Activated T-helper 2 cell treated with anti-CD3 and anti-CD28 coated beads, Interferon-gamma antibody, Interleukin-2, Interleukin-4, amounts not matched to agents 10 μg/mL and 5 μg/mL and 100 μg/mL, durations not matched to agents 14 hours and 24 hours and 36 hours (primary cell): ENCODE measurements at places on chromosomes 1 and 21.

DNA sequence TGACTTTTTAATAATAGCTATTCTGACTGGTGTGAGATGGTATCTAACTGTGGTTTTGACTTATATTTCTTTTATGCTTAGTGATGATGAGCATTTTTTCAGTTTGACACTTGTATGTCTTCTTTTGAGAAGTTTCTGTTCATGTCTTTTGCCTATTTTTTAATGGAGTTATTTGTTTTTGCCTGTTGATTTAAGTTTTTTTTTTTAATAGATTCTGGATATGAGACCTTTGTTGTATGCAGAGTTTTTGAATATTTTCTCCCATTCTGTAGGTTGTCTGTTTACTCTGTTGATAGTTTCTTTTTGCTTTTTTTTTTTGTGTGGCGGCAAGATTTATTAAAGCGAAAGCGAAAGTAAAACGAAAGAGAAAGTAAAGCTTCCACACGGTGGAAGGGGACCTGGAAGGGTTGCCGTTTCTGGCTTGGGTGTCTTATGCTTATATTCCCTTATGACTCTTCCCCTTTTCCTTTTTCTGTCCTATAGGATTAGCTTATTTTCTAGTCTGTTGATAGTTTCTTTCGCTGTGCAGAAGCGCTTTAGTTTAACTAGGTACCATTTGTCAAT is 67.6 kb downstream of the TBX19 start:
- no peak for DNase-seq

DNA sequence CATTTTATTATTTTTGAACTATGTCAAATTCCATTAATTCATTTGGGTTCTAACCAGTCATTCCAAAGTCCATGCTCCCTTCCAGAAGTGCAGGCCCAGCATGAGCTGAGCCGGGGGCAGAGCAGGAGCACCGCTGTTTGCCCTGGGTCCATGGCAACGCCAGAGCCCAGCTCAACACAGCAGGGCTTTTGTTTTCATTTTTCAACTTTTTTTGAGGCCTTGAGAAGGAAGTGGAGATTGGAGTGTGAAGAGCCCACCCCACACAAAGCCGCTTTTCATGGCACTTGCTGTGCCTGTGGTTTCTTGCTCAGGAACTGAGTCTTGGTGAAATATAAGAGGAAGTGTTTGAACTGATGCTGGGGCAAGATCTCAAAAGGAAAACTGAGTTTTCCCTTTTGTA is 13.2 kb upstream of the PRMT2 start:
- no peak for DNase-seq

DNA sequence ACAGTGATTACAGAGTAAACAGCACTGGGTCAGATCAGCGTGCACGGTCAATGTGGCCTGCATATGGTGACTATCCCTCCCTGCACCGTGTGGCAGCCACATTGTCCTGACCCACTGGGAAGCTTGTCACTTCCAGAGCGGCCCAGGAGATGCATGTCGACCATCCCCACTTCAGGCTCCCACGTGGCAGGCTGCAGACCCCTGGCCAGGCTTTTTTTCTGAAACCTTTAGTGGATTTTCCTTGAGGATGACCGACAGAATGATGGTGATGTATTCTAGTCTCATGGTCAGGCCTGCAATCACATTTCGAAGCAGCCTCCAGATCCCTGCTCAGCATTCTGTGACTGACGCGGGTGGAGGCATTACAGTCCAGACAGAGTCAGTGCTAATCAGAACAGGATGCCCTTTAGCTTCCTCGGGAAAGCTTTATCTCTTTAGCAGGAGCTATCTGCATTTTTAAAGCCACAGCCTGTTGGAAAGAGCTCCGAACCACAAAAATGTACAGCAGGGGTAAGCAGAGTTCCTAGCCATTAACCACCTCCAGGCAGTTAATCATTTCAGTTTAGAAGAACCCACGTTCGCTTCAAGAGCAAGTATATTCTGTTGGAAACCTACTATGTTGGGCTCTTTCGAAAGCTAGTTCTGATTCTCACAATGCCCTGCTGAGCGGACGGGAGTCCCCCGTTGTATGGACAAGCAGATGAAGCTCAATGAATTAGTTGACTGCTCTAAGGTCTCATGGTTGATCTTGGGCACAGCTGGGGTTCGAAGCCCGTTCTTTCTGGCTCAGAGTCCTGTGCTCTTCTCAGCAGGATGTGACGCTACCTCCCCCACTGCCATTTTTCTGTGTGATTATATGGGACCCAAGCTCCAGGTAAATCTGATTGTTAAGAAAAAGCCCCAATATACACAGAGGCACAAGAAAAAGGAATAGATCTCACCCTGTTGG is 56.5 kb downstream of the IRF2BP2 start:
- no peak for DNase-seq

GRCh38 chr1:38088366-38088765 is 41.8 kb upstream of the POU3F1 start:
- DNase-seq = no peak

DNA sequence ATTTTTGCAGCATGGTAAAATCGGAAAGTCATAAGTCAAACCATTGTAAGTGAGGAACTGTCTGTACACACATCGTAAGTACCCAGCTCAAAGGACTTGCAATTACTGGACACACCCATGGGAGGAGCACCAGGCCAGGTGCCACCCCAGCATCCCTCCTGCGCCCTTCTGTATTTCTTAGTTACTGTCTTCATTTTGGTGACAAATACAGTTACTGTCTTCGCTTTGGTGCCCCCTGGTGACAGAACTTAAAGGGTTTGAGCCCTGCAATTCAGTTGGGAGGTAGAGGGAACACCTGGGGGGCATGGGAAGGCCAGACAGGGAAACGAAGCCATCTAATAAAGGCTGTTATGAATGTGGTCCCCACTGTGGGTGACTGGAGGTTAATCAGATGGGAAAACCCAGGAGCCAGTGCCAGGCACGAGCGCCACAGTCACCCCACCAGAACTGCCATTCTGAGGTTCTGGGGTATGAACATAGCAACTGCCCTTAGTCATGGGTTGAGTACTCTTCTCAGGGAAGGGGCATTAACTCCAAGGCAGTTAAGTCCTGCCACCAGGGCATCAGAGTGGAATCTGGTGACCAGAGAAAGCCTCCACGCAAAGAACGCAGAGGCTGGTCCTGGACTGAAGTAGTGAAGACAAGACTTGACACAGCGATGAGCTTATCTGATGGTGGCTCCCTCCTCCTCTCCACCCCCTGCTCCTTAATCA is 612.9 kb downstream of the PTPRU start:
- peak; percentile 22 for DNase-seq

GRCh38 chr1:51819810-51820209 is 58.7 kb downstream of the NRDC start:
- no peak for DNase-seq

DNA sequence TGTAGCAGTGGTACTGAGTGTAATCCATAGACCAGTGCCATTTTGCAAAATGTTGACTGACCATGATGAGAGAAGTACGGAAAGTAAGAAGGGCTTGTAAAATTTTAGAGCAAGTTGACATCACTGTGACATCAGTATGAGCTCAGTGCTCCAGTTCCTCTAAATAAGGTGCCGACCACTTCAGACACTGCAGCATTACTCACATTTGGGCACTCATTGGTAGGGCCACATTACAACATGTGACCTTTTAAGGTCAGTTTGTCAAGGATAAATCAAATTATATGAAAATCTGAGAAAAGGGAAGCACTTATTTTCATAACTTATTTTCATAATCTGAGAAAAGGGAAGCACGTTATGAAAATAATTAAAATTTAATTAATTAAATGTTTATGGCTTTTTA is 128.0 kb upstream of the ERG start:
- no peak for DNase-seq
